ENCODE measurements at places on chromosomes 7 and 10. TPM values are rescaled to one million over a fixed set of nuclear protein-coding genes. Genes with fewer than 3 reads are reported as not detected.

The ARL5B gene
- 19.1 TPM for total RNA-seq

GRCh38 chr7:2214636-2215035, 18.1 kb downstream of the MAD1L1 start:
- H3K27ac ChIP-seq = no peak overlapping the region
- DNase-seq = no peak
- H3K36me3 ChIP-seq = peaks cover 7% of the 10 kb centered on the region
- H3K27me3 ChIP-seq = no peaks in the 10 kb centered on the region

The CEP55 gene
- total RNA-seq = 58.9 TPM

GRCh38 chr7:30087371-30087770, 47.4 kb upstream of the MTURN start:
- H3K36me3 ChIP-seq = no peaks in the 10 kb centered on the region
- no peak for DNase-seq
- no peak overlapping the region for H3K27ac ChIP-seq

The H2BK1 gene
- not detected for total RNA-seq

GRCh38 chr7:83985821-83986220, 208.8 kb downstream of the SEMA3A start:
- H3K27ac ChIP-seq = no peak overlapping the region
- no peaks in the 10 kb centered on the region for H3K27me3 ChIP-seq
- no peak overlapping the region for H3K4me3 ChIP-seq
- DNase-seq = no peak

The STOX1 gene
- 0.48 TPM for total RNA-seq

DNA sequence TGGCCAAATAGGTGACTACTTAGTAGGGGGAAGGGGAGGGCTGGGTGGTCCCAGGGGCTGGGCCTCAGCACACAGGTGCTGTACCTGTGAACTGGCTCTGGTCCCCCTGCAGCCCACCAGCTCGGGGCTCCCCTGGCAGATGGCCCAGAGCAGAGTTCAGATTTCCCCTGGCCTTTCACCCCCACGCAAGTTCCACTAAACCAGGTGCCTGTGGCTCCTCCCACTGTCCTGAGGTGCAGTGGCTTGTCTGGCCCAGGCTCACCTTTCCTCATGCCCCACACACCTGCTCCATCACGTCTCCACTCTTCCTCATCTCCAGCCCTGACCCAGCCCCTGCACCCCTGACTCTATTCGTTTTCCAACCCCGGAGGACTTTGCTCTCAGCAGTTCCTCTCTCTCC, 47.3 kb upstream of the OPALIN start:
- H3K27ac ChIP-seq = no peak overlapping the region
- H3K4me1 ChIP-seq = no peaks in the 10 kb centered on the region
- H3K36me3 ChIP-seq = no peaks in the 10 kb centered on the region
- no peak overlapping the region for H3K4me3 ChIP-seq
- DNase-seq = no peak
- peaks cover 7% of the 10 kb centered on the region for H3K27me3 ChIP-seq

GRCh38 chr7:24951441-24951980, 28.5 kb downstream of the OSBPL3 start:
- H3K4me1 ChIP-seq = peaks cover 12% of the 10 kb centered on the region
- H3K27ac ChIP-seq = no peak overlapping the region
- no peaks in the 10 kb centered on the region for H3K27me3 ChIP-seq
- DNase-seq = no peak
- H3K4me3 ChIP-seq = no peak overlapping the region
- no peaks in the 10 kb centered on the region for H3K36me3 ChIP-seq

The GPC2 gene
- 17.5 TPM for total RNA-seq

GRCh38 chr10:86060386-86061277, 306.0 kb downstream of the GRID1 start:
- no peak overlapping the region for H3K27ac ChIP-seq
- no peaks in the 10 kb centered on the region for H3K36me3 ChIP-seq
- no peak overlapping the region for H3K4me3 ChIP-seq
- no peaks in the 10 kb centered on the region for H3K4me1 ChIP-seq

DNA sequence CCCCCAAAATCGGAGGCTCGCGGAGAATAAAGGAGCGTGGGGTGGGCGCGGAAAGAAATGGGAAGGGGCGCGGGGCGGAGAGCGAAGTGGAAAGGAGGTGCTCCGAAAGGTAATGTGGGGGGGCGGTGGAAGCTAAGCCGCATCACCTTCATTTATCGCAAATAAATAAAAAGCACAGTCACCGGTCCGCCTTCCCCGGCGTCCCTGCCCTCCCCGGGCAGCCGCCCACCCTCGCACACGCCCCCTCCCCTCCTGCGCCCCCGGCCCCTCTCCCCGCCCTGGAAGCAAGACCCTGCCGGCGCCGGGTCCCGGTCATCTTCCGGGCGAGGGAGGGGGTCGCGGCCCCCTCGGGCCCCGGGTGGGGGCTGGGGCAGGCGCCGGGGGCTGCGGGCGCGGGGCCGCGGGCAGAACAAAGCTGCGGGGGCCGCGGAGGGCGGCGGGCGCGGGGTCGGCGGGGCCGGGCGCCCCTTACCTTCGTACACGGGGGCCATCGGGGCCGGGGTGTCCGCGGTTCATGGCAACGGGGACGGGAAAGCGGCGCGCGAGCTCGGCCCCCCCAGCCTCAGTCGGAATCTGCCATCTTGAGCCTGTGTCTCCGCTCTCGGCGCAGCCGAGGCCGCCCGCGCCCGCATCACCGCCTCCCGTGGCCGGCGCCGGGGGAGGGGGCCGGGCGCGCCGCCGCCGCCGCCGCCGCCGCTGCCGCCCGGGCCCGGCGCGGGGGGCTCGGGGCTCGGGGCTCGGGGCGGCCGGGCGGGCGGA, 486 bp downstream of the HIPK2 start:
- H3K27ac ChIP-seq = peak overlapping the region; percentile 74
- H3K36me3 ChIP-seq = no peaks in the 10 kb centered on the region
- peak overlapping the region; percentile 99 for H3K4me3 ChIP-seq
- H3K27me3 ChIP-seq = no peaks in the 10 kb centered on the region
- H3K4me1 ChIP-seq = peaks cover 23% of the 10 kb centered on the region

- H3K36me3 ChIP-seq = no peaks in the 10 kb centered on the region
- H3K27ac ChIP-seq = no peak overlapping the region
- H3K27me3 ChIP-seq = no peaks in the 10 kb centered on the region
Observed at GRCh38 chr7:31702354-31702753, 15.3 kb downstream of the PPP1R17 start.

The KCNH2 gene
- total RNA-seq = not detected

DNA sequence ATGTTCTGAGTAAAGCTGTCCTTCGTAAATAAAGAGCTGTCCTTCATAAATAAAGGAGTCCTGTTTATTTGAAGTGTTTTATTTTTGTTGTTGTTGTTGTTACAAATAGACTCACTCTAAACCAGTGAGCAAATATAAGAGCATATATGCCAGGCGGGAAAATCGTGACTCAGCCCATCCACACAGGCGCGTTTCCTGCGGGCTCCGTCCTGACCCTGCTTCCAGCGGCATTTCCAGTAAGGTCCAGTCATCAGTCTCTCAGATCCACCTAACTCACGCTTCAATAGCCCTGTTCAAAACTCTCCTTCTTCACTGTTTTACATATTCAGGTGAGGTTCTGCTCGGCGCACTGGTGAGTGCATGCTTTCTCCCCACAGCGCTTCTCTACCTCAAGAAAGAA, 277.2 kb upstream of the ADARB2 start:
- no peaks in the 10 kb centered on the region for H3K4me1 ChIP-seq
- no peaks in the 10 kb centered on the region for H3K27me3 ChIP-seq

The SFMBT2 gene
- total RNA-seq = 0.44 TPM

The FOXP2 gene
- 3.3 TPM for total RNA-seq

The MMD2 gene
- total RNA-seq = not detected

The SP8 gene
- 2.5 TPM for total RNA-seq

DNA sequence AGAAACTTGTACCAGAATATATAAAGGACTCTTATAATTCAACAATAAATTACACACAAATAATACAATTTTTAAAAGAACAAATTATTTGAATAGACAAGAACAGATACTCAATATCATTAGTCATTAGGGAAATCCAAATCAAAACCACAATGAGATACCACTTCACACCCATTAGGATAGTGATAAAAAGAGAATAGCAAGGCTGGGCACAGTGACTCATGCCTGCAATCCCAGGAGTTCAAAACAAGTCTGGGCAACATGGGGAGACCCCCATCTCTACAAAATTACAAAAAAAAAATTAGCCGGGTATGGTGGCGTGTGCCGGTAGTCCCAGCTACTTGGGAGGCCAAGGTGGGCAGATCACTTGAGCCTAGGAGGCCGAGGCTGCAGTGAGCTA, 52.2 kb upstream of the KCNIP2 start:
- no peak overlapping the region for H3K4me3 ChIP-seq
- no peaks in the 10 kb centered on the region for H3K27me3 ChIP-seq
- H3K27ac ChIP-seq = no peak overlapping the region

DNA sequence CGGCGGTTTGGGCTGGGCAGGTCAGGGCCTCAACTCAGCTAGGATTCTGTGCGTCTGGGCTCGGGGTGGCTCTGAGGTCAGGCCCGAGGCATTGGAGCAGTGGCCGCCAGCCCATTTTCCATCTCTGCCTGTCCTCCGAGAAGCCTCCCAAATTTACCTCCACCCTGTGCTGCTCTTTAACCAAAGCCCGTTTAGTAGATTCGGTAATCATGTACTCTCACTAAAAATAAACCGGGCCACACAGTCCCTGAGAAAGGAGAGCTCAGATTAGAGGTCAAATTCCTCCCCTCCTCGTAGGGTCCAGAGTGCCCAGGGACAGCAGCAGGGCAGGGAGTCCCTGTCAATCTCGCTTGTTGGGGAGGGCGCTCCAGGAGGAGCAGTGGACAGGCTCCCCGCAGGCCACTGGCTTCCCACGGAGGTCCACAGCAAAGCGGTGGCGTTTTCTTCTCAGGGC, 88.7 kb upstream of the CHST15 start:
- H3K4me3 ChIP-seq = no peak overlapping the region
- no peak for DNase-seq
- H3K36me3 ChIP-seq = no peaks in the 10 kb centered on the region
- no peak overlapping the region for H3K27ac ChIP-seq
- no peaks in the 10 kb centered on the region for H3K27me3 ChIP-seq

The NKX6-2 gene
- not detected for total RNA-seq

The LIPM gene
- not detected for total RNA-seq

DNA sequence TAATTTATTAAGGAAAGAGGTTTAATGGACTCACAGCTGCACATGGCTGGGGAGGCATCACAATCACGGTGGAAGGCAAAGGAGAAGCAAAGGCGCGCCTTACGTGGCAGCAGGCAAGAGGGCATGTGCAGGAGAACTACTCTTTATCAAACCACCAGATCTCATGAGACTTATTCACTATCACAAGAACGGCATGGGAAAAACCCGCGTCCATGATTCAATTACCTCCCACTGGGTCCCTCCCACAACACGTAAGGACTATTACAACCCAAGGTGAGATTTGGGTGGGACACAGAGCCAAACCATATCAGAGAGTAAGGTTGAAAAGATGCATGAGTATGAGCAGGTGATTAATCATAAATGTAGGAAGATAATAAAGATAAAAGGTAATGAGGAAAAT, 3.2 kb upstream of the JCAD start:
- peak overlapping the region; percentile 66 for H3K27ac ChIP-seq
- no peak overlapping the region for H3K4me3 ChIP-seq
- no peaks in the 10 kb centered on the region for H3K36me3 ChIP-seq

- DNase-seq = no peak
- no peak overlapping the region for H3K27ac ChIP-seq
- no peaks in the 10 kb centered on the region for H3K36me3 ChIP-seq
Observed at GRCh38 chr7:133052401-133052756, 29.5 kb downstream of the CHCHD3 start.

GRCh38 chr10:6964543-6964942, 384.5 kb upstream of the PRKCQ start:
- no peaks in the 10 kb centered on the region for H3K27me3 ChIP-seq
- DNase-seq = no peak
- H3K4me3 ChIP-seq = no peak overlapping the region
- H3K27ac ChIP-seq = no peak overlapping the region

- H3K4me3 ChIP-seq = no peak overlapping the region
- H3K36me3 ChIP-seq = no peaks in the 10 kb centered on the region
- no peak for DNase-seq
- no peak overlapping the region for H3K27ac ChIP-seq
Observed at GRCh38 chr10:71039551-71039950, 151.2 kb upstream of the PCBD1 start.

DNA sequence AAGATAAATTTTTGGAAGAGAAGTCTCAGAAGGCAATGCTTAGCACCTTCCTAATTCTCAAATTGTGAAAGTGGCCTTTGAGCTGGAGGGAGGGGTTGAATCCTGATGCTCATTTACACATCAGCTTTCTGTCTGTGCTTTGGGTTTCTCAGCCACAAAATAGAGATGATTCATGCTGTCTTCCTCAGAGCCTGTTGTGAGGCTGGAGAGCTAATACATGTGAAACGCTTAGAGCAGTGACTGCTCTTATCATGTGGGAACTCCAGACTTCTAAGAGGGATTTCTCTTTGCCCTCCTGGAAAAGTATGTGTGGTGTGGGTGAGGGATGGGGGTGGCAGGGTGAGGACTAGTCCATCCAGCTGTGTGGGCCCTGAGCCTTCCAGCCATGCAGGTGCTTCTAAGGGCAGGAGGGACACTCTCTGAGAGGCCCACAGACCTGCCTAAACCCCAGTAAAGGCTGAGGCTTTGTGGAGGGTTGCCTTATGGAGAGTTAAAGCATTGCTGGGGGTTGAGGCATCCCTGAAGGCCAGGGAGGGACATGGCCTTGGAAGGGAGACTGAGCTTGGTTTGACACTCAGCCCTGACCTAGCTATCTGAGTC, 4.8 kb upstream of the EVX1 start:
- H3K36me3 ChIP-seq = no peaks in the 10 kb centered on the region
- H3K4me1 ChIP-seq = peaks cover 12% of the 10 kb centered on the region
- DNase-seq = no peak

GRCh38 chr7:104791080-104791479, 222.9 kb upstream of the KMT2E start:
- H3K4me1 ChIP-seq = peaks cover 28% of the 10 kb centered on the region
- no peak overlapping the region for H3K4me3 ChIP-seq
- no peaks in the 10 kb centered on the region for H3K36me3 ChIP-seq
- DNase-seq = peak; percentile 91
- no peaks in the 10 kb centered on the region for H3K27me3 ChIP-seq

- H3K27ac ChIP-seq = no peak overlapping the region
- DNase-seq = no peak
Observed at GRCh38 chr7:125197731-125198393, 268.2 kb upstream of the POT1 start.

- no peak overlapping the region for H3K27ac ChIP-seq
- H3K36me3 ChIP-seq = no peaks in the 10 kb centered on the region
- no peaks in the 10 kb centered on the region for H3K27me3 ChIP-seq
- peaks cover 13% of the 10 kb centered on the region for H3K4me1 ChIP-seq
Observed at GRCh38 chr7:108086962-108087361, 43.2 kb downstream of the LAMB4 start.
